ENCODE measurements at places on chromosomes 5 and 9.

GRCh38 chr5:123414974-123415373 is 8.2 kb downstream of the CEP120 start:
- DNase-seq: no peak

GRCh38 chr5:96765043-96765442 is 42.7 kb downstream of the ERAP1 start:
- no peak for DNase-seq

GRCh38 chr9:18969128-18969527 is 63.9 kb downstream of the SAXO1 start:
- DNase-seq: no peak

GRCh38 chr9:113644321-113644720 is 180.8 kb downstream of the RGS3 start:
- no peak for DNase-seq

DNA sequence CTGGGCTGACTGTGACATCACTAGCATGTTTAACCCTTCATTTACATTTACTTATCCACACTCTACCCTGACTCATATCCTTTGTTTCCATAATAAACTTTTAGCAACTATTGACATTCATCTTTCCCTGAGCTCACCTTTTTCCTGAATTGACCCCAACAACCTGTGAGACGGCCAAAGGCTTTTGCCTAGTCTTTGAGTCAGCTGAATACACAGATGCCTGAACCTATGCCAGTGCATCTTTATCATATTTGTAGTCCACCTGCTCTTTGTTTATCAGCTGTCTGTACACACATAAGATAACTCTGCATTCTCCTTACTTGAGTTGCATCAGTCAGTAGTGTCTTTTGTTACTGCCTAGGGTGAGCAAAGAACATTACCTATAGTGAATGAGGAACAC is 128.5 kb upstream of the HMHB1 start:
- DNase-seq: no peak

DNA sequence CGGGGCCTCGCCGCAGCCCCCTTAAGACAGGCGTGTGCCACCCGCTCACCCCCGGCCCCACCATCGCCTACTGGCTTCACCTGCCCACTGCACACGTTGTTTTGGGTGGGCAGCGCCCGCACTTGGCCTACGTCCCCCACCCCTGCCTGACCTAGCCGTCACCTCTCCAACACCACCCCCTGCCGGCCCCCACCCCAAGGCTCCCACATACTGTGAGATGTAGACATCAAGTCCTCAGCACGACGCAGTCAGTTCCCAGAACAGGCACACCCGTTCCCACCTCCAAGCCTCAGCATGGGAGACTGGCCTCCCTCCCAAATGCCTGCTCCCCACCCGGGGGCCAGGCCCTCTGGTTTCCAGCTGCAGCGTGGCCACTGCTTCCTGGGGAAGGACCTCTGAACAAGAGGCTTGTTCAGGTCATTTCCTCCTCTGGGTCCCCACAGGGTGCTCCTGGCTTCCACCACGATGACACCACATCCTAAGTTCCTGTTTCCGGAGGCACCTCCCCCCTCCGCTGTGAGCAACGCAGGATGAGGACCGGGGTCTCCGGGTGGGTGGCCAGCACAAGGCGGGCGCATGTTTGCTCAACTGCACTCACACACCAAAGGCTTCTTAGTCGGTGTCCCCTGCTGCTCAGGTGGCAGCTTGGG is 11.3 kb downstream of the DBN1 start:
- DNase-seq: no peak

GRCh38 chr9:93244510-93245436 is 60.8 kb downstream of the WNK2 start:
- no peak for DNase-seq
